ENCODE measurements at places on chromosomes 7 and 10. TPM values are rescaled to one million over a fixed set of nuclear protein-coding genes. Genes with fewer than 3 reads are reported as not detected.

The DNA2 gene
- 3.8 TPM for total RNA-seq

The HKDC1 gene
- under 0.01 TPM for total RNA-seq

The BLOC1S2 gene
- total RNA-seq = 65.0 TPM

DNA sequence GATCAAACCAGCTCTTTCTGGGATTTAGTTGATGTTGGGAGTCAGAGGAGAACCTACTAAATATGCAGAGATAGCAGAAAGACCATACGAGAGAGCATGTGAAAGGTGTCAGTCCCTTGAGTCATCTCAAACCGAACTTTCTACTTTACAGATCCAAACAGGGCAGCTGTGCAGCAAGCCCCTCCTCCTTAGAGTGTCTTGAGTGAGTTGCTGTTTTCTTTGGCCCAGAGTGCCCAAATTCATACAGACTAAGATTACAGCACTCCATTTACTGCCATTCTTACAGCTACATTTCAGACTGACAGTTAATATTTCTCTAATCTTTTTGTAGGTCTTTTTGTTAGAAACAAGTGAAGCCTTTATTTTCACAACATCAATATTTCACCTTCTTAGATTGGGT is 53.4 kb downstream of the NRCAM start:
- DNase-seq = peak; percentile 61

The SUFU gene
- total RNA-seq = 5.9 TPM

DNA sequence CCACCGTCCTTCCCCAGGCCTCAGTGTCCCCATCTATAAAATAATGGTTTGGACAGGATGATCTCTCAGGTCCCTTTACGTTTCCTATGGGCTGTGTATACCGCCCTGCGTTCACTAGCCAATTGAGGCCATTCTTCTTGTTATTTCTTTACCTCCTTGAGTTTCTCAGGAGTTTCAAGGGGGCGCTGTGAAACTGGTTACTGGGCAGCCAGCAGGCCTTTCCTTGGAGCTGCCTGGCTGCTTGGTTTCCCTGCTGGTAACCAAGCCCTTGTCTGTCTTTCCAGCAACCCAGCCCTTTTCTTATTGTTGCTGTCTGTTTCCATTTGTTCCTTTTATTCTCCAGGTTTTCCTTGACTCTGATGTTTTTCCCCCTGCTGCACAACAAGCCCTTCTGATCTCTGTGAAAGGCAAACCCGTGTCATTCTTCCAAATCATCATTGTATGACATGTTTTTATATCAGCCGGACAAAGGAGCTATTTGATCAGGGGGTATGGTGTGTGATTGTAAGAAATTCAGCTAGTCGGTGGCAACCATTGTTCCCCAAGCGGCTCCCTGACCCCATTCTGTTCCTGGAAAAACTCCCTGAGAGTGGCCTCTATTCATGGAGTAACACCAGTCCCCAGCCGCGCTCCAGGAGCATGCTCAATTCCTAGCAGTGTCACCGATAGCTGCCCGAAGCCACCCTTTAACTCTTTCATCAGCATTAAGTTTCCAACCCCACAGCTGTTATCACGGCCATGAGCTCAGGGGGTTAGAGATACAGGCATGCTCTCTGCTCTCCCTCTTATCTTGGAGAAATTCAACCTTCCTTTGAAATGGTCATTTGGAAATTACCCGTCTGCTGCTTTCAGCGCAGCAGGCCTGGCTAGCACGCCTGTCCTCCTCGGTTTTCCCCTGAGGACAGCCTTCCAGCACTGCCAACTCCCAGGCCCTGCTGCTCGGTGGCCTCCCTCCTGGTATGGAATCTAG is 26.6 kb downstream of the FGF8 start:
- DNase-seq = no peak

The TBXAS1 gene
- 3.1 TPM for total RNA-seq

The MYOZ1 gene
- total RNA-seq = 0.50 TPM

DNA sequence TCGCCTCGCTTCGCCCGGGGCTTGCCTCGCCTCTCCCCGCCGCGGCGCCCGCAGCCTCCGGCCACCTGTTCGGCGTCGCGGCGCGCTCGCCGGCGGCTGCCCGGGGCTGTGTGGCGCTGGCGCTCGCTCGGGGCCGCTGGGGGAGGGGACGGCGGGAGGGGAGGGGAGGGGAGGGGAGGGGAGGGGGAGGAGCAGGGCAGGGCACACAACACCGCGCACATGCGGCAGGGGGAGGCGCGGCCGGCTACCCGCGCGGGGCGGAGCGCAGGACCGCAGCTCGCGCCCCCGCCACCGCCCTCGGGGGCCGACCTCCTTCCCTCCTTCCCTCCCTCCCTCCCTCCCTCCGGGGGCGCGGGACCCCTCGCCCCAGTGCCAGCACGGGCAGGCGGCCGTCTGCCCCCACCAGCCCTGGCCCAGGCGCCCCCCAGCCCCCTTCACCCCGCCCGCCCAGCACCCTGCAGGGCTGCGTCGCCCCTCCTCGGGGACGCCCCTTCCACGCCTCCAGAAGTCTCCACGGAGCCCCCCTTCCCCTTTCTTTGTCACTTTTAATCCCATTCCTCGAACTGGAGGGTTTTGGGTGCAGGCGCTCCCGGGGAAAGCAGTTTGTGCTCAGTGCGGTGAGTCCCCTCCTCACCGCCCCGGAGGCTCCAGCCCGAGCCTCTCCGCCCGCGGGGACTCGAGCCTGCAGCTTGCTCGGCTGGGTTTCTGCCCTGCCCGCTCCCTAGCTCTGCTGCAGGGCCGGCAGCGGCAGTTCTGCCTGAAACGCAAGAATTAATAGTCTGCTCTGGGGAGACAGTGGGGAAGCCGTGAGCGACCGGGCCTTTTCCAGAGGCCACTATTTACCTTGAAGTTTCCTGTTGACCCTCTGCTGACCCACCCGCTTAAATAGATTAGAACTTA is at the start of gene PARD3:
Gene PARD3, minus strand, starts transcription at position 112 of the 900 bp plus-strand sequence. CDS start 301 bp downstream, outside the sequence.
- peak; percentile 42 for DNase-seq

DNA sequence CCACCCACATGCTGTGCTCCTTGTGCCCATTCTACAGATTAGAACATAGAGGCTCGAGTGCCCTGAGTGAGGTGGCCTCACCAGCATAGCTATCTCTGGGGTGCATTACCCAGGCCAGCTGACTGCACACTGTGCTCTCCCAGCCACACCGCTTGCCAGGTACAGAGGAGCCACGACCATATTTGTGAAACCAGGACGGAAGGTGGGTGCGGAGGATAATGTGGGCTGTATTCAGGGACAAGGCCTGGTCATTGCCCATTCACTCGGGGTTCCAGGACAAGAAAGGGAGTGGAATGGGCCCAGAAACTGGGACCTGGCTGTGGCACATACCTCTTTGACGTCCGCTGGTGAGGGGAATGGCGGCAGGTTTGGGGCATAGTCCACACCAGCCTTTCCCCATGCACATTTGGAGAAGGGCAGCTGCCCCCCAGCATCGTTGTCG is 236.0 kb downstream of the TNS3 start:
- DNase-seq = no peak

- DNase-seq = peak; percentile 28
Measured at GRCh38 chr10:112471878-112472487, 25.0 kb downstream of the VTI1A start.

DNA sequence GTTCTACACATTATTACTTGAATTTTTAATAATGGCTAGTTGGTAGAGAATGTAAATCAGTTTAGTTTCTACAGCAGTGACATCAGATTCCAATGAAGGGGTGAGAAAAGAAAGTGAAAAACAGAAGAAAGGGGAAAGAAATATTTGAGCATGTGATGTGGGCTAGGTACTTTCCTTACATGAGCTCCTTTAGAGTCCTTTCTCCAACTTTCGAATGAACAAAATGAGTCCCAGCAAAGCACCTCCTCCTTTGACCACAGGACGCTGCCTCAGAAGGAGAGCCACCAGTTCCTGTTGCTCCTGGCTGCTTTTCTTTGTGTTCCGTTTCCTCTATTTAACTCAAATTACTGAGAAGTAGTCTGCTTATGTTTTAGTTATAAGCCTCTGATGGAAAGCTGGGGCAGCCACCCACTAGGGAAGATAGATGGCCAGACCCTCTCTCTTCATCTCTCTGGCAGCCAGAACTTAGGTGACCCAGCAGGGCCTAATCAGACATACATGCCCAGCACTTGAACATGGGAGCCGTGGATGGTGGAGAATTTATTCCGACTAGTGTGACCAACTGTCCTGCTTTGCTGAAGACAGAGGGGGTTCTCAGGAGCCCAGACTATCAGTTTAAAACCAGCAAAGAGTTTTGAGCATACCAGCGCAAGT is 82.4 kb upstream of the NME8 start:
- no peak for DNase-seq

- DNase-seq = no peak
Measured at GRCh38 chr10:96789571-96790108, 42.5 kb upstream of the LCOR start.

DNA sequence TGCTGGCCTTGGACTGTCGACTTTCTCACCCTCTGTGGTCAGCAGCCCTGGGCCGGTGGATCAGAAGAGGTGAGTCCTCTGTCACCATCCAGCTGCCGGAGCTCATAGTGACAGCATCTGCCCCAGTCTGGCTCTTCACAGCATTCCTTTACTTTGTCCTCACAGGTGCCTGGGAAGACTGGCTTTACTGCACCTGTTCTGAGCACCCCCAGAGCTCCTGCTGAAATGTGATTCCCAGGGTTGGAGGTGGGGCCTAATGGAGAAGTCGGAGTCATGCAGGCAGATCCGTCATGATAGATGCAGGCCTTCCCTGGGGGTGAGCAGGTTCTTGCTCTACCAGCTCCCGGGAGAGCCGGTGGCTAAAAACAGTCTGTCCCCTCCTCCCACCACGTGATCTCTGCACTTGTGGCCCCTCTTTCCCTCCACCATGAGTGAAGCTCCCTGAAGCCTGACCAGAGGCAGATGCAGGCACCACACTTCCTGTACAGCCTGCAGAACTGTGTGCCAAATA is 171.5 kb downstream of the ZMYND11 start:
- no peak for DNase-seq

DNA sequence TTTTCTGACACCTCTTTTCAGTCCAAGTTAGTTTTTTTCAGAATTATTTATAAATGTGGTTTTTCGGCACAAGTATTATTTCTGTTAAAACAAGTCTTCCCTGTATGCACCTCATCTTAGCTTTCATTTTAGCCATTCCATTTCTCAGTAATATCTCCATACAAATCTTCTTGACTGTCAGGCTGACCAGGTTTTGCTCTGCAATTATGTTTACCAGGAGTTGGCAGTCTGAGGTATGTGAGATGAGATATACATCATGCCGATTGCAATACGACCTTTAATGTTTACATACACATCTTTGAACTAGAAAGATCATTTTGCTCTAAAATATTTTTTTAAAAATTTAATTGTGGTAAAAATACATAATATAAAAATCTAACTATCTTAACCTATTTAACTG is 209.8 kb downstream of the GPR158 start:
- DNase-seq = no peak

GRCh38 chr7:35036361-35037171 is 719 bp downstream of the DPY19L1 start:
- peak; percentile 42 for DNase-seq

DNA sequence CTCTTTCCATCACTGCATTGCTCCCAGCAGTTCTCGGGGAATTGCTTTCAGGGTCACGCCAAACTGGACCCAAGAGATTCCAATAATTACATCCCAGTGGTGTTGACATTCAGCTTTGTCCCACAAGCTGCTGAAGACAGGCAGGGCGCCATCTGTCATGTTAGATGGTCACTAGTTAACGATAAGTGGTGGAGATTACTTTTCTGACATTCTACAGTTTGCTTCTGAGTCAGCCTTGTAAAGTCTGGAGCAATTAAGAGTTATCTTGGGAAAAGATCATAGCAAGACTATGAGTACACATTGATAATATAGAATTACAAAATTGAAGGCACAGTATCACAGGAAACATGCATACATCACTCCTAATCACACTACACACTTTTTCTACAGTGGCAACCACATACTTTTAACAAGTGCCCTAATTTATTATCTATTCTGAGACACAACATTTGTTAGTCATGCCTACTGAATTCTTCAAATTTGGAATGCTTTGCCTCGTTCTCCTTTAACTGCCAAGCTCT is 41.9 kb downstream of the SEMA3C start:
- DNase-seq = peak; percentile 68

DNA sequence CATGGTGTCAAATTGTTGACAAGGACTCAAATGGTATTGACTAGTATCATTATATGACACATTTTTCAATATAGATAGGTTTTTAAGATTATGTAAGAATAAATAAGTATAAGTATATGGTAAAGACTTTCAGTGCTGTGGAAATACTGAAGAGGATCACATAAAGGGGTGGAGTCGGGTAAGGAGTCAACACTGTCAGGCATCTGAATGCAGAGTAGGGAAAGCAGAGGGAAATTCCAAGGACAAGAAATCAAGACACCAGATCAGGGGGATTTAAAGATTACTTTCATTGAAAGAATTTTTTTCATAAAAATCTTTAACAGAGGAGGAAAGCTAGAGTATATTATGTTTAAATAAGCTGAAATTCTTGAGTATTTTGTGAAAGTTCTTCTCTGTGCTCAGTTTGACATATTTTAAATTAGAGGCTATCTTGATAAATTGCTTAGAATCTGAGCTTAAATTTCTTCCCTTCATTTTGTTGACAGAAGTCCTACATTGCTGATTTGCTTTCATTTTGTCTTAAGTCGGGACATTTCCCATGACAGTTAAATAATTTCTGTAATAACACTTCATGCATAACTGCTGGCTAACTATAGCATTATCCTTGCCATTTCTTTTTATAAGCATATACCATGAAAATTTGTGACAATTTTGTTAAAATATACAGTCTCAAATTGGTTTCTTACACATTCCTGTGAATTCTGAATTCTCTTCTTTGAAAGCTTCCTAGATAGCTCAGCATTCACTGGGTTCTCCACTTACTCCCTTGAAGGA is 244.3 kb downstream of the PRKG1 start:
- no peak for DNase-seq

DNA sequence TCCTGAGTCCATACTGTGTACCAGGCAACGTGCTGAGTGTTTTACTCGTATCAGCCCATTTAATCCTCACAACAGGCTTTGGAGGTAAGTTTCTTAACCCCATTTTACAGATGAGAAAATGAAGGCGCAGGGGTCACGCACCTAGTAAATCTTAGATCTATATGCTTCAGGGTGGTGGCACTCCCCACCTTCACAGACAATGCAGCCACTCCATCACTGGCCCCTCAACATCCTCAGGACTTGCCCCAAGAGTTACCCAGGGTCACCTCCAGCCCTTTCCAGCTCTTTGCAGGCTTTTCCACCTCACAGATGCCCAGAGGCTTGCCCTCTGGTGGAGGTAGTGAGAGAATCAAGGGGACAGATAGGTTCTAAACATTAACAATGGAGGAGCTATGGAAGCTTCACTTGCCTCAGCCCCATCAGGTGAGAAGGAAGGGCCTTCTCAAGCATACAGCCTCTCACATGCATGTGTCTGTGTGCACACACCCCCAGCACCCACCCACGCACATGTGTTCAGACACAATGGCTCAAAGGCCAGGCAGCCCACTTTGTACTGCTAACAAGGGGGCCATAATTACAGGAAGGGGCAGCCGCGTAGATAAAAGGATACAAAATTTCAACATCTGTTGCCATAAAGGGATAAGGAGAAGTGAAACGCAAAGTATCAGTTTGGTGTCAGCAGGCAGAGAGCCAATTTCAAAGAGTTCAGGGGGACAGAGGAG is 29.1 kb downstream of the DPCD start:
- no peak for DNase-seq

The FAM24A gene
- total RNA-seq = not detected

The FAS gene
- 71.8 TPM for total RNA-seq

The ATP6V0A4 gene
- not detected for total RNA-seq

The ARHGEF35 gene
- 15.7 TPM for total RNA-seq

GRCh38 chr7:84617265-84618030 is 422.9 kb upstream of the SEMA3A start:
- no peak for DNase-seq

Data from mammary epithelial cell (primary cell).